ENCODE measurements at places on chromosomes 2 and 18. TPM values are rescaled to one million over a fixed set of nuclear protein-coding genes. Genes with fewer than 3 reads are reported as not detected.

- no peak for DNase-seq
- no peak overlapping the region for H3K4me3 ChIP-seq
- H3K27ac ChIP-seq: no peak overlapping the region
- no peaks in the 10 kb centered on the region for H3K36me3 ChIP-seq
- H3K4me1 ChIP-seq: no peaks in the 10 kb centered on the region
- H3K27me3 ChIP-seq: no peaks in the 10 kb centered on the region
Observed at GRCh38 chr2:47888581-47889280, 17.6 kb downstream of the FBXO11 start.

DNA sequence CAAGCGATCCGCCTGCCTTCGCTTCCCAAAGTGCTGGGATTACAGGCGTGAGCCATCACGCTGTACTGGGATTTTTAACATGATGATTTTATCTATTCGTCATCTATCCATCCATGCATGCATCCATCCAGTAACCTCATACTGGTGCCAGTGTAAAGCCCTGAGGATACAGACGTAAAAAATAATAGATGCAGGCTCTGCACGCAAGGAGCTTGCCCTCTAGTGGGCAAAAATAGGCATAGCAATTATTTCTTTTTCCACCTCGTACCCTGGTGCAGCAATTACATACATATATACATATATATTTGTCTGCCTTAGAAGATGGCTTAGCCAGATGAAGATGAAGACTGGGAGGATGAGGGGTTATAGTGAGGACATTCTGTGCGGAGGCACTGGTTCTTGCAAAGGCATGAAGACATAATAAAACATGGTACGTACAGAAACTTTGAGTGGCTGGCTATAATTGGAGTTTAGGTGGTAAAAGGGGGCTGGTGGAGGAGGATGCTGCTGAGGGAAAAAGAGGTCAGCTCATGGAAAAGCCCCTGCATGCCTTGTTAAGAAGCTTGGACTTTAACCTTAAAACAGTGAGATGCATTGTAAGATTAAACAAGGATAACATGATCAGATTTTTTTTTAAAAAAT is 19.6 kb upstream of the RPIA start:
- H3K27ac ChIP-seq: no peak overlapping the region
- no peaks in the 10 kb centered on the region for H3K36me3 ChIP-seq
- DNase-seq: peak; percentile 45
- H3K4me3 ChIP-seq: no peak overlapping the region
- H3K4me1 ChIP-seq: no peaks in the 10 kb centered on the region

- H3K4me1 ChIP-seq: no peaks in the 10 kb centered on the region
- H3K27ac ChIP-seq: no peak overlapping the region
- DNase-seq: no peak
- H3K36me3 ChIP-seq: no peaks in the 10 kb centered on the region
Observed at GRCh38 chr18:6236258-6236657, 178.5 kb downstream of the L3MBTL4 start.

GRCh38 chr2:127451981-127452380 is 33.8 kb downstream of the PROC start:
- no peak overlapping the region for H3K27ac ChIP-seq
- no peak overlapping the region for H3K4me3 ChIP-seq
- no peak for DNase-seq
- no peaks in the 10 kb centered on the region for H3K36me3 ChIP-seq
- H3K4me1 ChIP-seq: peaks cover 12% of the 10 kb centered on the region

DNA sequence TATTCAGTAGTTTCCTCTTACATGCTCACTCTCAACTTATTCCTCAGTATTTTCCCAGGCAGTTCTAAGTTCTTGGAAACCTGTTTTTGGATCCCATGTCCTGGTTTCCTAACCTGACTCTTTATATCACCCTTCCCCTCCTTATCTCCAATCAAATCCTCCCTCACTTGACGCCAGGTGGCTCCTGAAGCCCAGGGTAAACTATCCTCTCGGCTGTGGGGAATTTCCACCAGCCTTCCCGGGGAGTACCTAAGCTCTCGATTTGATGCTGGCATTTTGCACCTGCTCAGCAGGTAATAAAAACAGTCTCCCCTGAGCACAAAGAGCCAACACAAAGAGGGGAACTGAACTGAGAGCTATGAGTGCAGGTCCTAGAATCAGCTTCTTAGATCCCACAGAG is 538.0 kb downstream of the SLC4A3 start:
- DNase-seq: no peak
- no peaks in the 10 kb centered on the region for H3K36me3 ChIP-seq
- no peak overlapping the region for H3K4me3 ChIP-seq
- no peaks in the 10 kb centered on the region for H3K4me1 ChIP-seq
- H3K27me3 ChIP-seq: no peaks in the 10 kb centered on the region

GRCh38 chr2:69753659-69754363 is 11.9 kb downstream of the ANXA4 start:
- H3K4me1 ChIP-seq: no peaks in the 10 kb centered on the region
- no peak overlapping the region for H3K27ac ChIP-seq
- no peaks in the 10 kb centered on the region for H3K36me3 ChIP-seq
- no peak for DNase-seq
- H3K4me3 ChIP-seq: no peak overlapping the region
- H3K27me3 ChIP-seq: no peaks in the 10 kb centered on the region

- peaks cover 16% of the 10 kb centered on the region for H3K27me3 ChIP-seq
- no peak overlapping the region for H3K27ac ChIP-seq
- no peaks in the 10 kb centered on the region for H3K4me1 ChIP-seq
- DNase-seq: no peak
- H3K36me3 ChIP-seq: no peaks in the 10 kb centered on the region
Observed at GRCh38 chr18:25350489-25351251, 1.3 kb downstream of the ZNF521 start.

GRCh38 chr2:217790681-217791392 is 212.0 kb downstream of the TNS1 start:
- 0 out of 2 replicates have a peak, but pooled peaks cover 2% of the 10 kb centered on the region for H3K27me3 ChIP-seq
- no peak overlapping the region for H3K4me3 ChIP-seq
- H3K27ac ChIP-seq: no peak overlapping the region

- H3K27me3 ChIP-seq: no peaks in the 10 kb centered on the region
- no peaks in the 10 kb centered on the region for H3K36me3 ChIP-seq
- peaks cover 3% of the 10 kb centered on the region for H3K4me1 ChIP-seq
- DNase-seq: no peak
Observed at GRCh38 chr2:177520324-177520723, 127.8 kb downstream of the AGPS start.

GRCh38 chr18:54772056-54772455 is 56.2 kb upstream of the RAB27B start:
- no peak for DNase-seq
- no peak overlapping the region for H3K27ac ChIP-seq
- no peak overlapping the region for H3K4me3 ChIP-seq
- H3K36me3 ChIP-seq: no peaks in the 10 kb centered on the region
- no peaks in the 10 kb centered on the region for H3K4me1 ChIP-seq

DNA sequence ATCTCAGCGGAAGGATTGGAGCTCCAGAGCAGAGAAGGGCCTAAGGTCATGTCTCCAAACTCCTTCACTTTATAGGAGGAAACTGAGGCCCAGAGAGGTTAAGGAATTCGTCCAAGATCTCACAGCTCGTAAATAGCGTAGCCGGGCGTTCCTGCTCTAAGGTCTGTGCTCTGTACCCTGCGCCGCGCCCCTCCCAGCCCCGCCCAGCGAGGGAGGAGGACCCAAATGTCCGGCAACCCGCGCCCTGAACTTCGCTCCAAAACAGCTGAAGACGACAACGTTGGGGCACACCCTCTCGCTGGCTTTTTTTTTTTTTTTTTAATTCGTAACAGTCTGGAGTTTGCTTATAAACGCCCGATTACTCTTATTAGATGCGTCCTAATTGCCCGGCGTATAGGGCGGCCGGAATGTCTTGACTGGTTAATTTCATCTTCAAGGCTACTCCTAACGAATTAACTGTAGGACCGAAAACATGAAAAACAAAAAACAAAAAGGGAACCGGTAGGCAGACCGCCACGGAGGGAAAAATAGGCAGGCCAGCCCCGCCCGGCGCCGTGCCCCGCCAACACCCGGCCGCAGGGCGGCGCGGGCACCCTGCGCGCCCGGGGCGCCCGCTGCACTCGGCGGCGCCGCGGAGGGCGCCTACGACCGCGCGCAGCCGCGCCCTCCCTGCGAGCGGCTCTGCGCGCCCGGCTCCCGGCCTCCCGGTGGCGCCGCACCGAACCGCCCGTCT is 928 bp upstream of the FOSL2 start:
- DNase-seq: peak; percentile 69
- peaks cover 9% of the 10 kb centered on the region for H3K4me1 ChIP-seq
- no peaks in the 10 kb centered on the region for H3K36me3 ChIP-seq
- no peak overlapping the region for H3K27ac ChIP-seq
- peaks cover 19% of the 10 kb centered on the region for H3K27me3 ChIP-seq
- H3K4me3 ChIP-seq: peak overlapping the region; percentile 94

Gene SMAD2
- 132 TPM for total RNA-seq

Gene REG1A
- total RNA-seq: not detected

Gene RNF152
- 2.2 TPM for total RNA-seq

Gene COL4A4
- total RNA-seq: 0.67 TPM
